ENCODE measurements at places on chromosomes 7 and 10. TPM values are rescaled to one million over a fixed set of nuclear protein-coding genes. Genes with fewer than 3 reads are reported as not detected.

ASZ1 gene
- total RNA-seq, result not detected

CPEB3 gene
- total RNA-seq, result 1.6 TPM

ZNF518A gene
- total RNA-seq, result 14.3 TPM

MUC3A gene
- under 0.01 TPM for total RNA-seq

ABCB4 gene
- total RNA-seq, result not detected

CAV2 gene
- total RNA-seq, result 88.0 TPM

IRF5 gene
- total RNA-seq, result 0.09 TPM

CYP2C19 gene
- total RNA-seq, result not detected

IFIT3 gene
- 11.2 TPM for total RNA-seq

PAX4 gene
- not detected for total RNA-seq

IFIT1B gene
- total RNA-seq, result not detected

NKX6-2 gene
- total RNA-seq, result not detected

GCK gene
- total RNA-seq, result 0.22 TPM

SFRP4 gene
- under 0.01 TPM for total RNA-seq

NAT16 gene
- not detected for total RNA-seq

CLCN1 gene
- total RNA-seq, result not detected

KLF6 gene
- 232 TPM for total RNA-seq

ADCYAP1R1 gene
- total RNA-seq, result under 0.01 TPM

C10orf105 gene
- not detected for total RNA-seq

TEX47 gene
- not detected for total RNA-seq

MAGI2 gene
- total RNA-seq, result 0.60 TPM

ATOH7 gene
- total RNA-seq, result not detected

PNLIPRP2 gene
- total RNA-seq, result not detected

LRRC17 gene
- total RNA-seq, result 0.43 TPM

AEBP1 gene
- total RNA-seq, result 10.2 TPM

FKBP9 gene
- total RNA-seq, result 149 TPM

ASB10 gene
- total RNA-seq, result not detected

ARHGAP22 gene
- 1.3 TPM for total RNA-seq

CUL1 gene
- total RNA-seq, result 50.2 TPM

ZNF488 gene
- not detected for total RNA-seq

EPHA1 gene
- total RNA-seq, result 0.11 TPM

TMEM176A gene
- total RNA-seq, result not detected

ZNF316 gene
- total RNA-seq, result 15.8 TPM

C10orf90 gene
- not detected for total RNA-seq

CPA2 gene
- total RNA-seq, result not detected

DHX32 gene
- total RNA-seq, result 46.9 TPM

TMEM130 gene
- not detected for total RNA-seq

RPA3 gene
- total RNA-seq, result 12.0 TPM

ADIRF gene
- 47.5 TPM for total RNA-seq

GPR146 gene
- 24.7 TPM for total RNA-seq

HK1 gene
- total RNA-seq, result 77.8 TPM

SLC25A28 gene
- 11.9 TPM for total RNA-seq

GIMAP2 gene
- 33.9 TPM for total RNA-seq

NPSR1 gene
- total RNA-seq, result not detected

NRG3 gene
- 10.6 TPM for total RNA-seq

LRRN3 gene
- total RNA-seq, result not detected

GPC2 gene
- 3.5 TPM for total RNA-seq

C10orf62 gene
- total RNA-seq, result not detected

SLC18A3 gene
- total RNA-seq, result not detected

SLC39A12 gene
- total RNA-seq, result not detected

LIPF gene
- total RNA-seq, result not detected

CDK13 gene
- 33.1 TPM for total RNA-seq

CALHM3 gene
- not detected for total RNA-seq

ZNF365 gene
- under 0.01 TPM for total RNA-seq

GNAT3 gene
- total RNA-seq, result not detected

MCMBP gene
- 56.8 TPM for total RNA-seq

ASB15 gene
- under 0.01 TPM for total RNA-seq

ZNF277 gene
- total RNA-seq, result 59.7 TPM

ATG9B gene
- under 0.01 TPM for total RNA-seq

Data from dermis lymphatic vessel endothelial cell (primary cell).